ENCODE measurements at places on chromosomes 2 and 18. TPM values are rescaled to one million over a fixed set of nuclear protein-coding genes. Genes with fewer than 3 reads are reported as not detected.

ARHGAP25 gene
- 0.49 TPM for total RNA-seq

CDK5R2 gene
- total RNA-seq: 1.3 TPM

STK17B gene
- total RNA-seq: 19.3 TPM

ABCG8 gene
- total RNA-seq: 0.03 TPM

DNA sequence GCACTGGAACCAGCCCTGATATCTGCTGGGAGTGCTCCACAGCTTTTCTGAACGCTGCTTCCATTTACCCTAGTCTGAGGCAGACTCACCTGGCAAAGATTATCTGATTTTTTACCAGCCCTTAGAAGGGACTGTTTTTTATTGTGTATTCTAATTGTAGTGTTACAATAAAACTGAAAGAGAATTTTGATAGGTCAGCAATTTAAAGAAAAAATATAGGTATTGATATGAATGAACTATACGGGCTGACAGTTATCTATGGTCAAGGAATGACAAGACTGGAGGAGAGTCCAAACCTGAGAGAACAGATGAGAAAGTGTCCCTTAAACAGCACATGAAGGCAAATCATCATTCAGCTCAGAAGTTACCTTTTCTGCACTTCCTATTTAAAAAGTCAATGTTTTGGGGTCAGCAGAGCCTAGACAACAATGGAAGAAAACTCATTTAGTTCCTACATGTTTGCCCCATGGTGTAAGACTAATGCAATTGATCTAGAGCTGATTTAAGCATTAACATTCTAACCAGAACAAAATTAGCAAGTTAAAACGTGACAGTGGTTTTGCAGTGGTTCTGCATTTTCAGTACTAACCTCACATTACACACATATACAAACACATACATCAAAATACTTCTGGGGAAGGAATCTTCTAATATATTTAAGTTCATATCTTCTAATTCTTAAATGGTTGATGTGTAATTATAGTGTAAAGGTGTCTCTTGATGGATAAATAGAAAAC, 500.9 kb downstream of the TGIF1 start:
- DNase-seq: no peak

DNA sequence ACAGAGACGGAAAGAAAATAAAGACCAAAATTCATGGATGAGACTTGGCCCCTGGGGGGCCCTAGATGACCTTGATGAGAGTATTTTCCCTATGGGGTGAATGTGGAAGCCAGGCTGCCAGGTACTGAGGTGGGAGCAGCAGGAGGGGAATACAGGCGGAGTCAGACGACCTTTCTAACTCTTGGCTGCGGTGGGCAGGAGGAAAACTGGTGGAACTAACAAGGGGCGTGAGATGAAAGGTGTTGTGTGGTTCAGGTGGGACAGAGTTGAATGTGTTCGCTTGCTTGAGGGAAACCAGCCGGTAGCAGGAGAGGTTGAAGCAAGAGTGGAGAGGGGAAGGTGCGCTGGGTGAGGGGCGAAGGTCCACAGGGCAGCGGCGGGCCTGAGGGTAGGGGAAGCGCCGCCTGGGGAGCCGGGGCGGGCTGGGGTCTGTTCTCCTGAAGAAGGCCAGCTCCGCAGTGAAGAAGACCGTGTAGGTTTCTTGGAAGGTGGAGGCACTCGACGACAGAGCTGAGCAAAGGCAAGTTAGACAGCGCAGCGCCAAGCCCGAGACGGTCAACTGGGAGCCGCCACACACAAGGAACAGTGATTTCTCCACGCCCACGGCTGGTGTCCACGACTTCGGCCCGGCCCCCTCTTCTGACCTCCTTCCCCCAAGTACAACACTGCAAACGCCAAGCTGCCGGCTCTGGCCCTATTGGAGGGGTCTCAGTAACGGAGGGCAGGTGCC, 61.7 kb downstream of the GNAL start:
- DNase-seq: no peak

DNA sequence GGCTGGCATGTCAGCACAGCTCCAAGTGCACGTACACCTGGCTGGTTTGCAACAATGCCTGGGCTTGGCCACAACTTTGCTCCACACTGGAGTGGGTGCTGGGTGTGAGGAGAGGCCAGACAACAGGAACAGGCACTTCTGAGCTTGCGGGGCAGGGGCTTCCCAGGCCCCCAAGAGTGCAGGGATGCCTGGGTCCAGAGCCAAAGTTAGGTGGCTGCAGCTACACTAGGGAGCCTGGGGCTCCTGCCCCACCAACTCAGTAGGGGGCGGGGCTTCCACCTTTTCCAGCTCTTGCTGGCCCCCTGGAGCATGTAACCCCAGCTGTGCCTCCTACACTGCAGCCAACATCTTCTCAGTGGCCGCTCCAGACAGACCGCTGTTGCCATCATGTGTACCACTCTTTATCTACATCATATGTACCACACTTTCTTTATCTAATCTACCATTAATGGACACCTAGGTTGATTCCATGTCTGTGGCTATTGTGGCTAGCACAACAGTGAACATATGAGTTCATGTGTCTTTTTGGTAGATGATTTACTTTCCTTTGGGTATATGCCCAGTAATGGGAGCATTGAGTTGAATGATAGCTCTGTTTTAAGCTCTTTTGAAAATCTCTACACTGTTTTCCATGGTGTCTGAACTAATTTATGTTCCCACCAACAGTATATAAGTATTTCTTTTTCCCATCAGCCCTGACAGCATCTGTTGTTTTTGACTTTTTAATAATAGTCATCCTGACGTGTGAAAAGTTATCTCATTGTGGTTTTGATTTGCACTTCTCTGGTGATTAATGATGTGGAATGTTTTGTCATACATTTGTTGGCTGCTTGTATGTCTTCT, 87.9 kb downstream of the ZNF804A start:
- DNase-seq: no peak

DNA sequence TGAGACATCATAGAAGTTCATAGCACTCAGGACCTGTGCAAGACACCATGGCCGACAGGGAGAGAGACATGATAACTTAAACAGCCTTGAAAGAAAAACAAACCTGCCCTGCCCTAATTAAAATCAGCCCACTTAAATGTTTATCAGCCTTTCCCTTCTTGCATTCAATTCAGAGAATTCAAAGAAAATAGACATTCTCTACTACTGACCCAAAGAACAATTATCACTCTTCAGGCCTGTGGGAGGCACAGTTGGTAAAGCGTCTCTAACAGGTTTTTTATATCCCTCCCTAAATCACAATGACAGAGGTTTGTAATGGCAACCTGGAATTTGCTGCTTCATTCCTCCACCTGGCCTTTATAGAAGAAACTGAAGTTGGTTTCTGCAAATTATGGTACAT, 1.7 kb downstream of the CDK15 start:
- no peak for DNase-seq

- no peak for DNase-seq
Measured at GRCh38 chr2:238791354-238791753, 56.5 kb upstream of the TWIST2 start.

Measured in Panc1 (cell line).